ENCODE measurements at places on chromosomes 3 and 15.

- DNase-seq = no peak
Observed at GRCh38 chr3:118089563-118089962, 945.1 kb downstream of the IGSF11 start.

- no peak for DNase-seq
Observed at GRCh38 chr15:65476903-65477302, 40.6 kb downstream of the DPP8 start.

- no peak for DNase-seq
Observed at GRCh38 chr3:12287727-12288181, 1.1 kb upstream of the PPARG start.

- no peak for DNase-seq
Observed at GRCh38 chr3:177735431-177735830, 538.1 kb upstream of the TBL1XR1 start.

Measured in right kidney (tissue), 9 donors.